NCI-H2081 treated with DMSO at 0.1 percent for 48 hours (cell line): ENCODE measurements at places on chromosomes 6 and 20.

DNA sequence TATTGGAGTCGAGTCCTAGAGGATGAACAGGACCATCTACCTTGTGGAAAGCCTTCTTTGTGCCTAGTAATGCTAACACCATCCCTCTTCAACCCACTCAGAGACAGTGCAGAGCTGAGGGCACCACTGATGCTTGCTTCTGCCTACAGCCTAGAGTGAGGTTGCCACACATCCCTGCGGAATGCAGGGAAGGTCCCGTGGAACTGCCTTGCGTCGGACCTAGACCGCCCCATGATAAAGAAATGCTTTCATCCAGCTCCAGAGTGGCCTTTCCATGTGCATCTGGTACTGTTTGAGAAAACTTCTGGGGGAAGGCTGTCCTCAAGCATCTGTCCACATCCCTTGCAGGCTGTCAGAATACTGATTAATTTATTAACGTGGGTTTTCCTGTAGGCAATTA, 168.4 kb downstream of the PHACTR1 start:
- DNase-seq, result no peak

DNA sequence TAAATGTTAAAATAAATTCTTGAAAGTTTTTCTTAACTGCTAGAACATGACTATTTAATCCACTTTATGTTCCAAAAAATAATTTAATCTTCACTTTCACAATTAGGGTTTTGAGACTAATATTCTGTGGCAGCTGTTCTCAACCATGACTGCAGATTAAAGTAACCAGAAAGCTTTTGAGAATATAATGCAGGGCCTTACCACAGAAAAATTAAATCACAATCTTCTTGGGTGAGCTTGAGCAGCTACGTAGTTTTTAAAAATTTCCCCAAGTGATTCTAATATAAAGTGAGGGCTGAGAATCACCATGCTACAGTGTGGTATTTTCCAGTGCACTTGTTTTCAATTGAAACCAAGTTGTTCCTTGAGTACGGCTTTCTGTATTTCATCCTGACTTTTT, 196.6 kb upstream of the PTCHD4 start:
- DNase-seq, result no peak

DNA sequence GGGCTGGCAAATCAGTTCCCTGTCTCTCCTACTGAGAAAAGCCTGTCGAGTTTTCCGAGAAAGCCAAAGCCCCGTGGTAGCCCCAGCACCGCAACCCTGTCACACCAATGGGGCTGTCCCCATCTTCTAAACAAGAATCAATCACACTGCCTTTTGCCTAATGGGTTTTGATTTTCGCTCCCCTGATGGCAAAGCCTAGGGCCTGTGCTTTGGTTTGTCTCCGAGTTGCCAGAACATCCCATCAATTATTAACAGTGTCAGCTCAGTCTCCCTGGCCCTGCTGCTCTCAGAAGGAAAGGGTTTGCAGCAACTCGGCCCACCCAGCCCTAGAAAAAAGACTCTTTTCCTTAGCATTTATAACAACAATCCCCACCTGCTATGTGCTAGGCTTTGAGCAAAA, 4.2 kb downstream of the KCNB1 start:
- no peak for DNase-seq

DNA sequence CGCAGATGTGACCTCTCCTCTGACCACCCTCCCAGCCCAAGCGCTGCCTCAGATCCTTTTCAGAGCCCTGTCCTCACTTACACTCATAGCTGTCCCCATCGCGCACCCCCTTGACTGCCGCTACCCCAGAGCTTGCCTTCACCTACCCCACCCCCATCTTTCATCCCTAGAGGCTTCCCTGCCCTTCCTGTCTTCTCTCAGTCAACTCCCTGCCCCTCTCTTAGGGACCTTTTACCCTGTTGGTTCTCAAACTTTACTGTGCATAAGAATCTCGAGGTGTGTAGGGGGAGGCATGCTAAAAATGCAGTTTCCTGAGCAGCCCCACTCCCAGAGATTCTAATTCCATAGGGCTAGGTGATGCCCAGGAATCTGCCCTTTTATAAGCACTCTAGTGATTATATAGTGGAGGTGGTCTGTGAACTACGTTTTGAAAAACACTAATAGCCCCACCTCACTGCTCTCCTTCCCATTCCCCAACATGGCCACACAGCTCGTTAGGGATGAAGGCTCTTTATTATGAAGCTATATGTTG, 725 bp downstream of the TM9SF4 start:
- no peak for DNase-seq

DNA sequence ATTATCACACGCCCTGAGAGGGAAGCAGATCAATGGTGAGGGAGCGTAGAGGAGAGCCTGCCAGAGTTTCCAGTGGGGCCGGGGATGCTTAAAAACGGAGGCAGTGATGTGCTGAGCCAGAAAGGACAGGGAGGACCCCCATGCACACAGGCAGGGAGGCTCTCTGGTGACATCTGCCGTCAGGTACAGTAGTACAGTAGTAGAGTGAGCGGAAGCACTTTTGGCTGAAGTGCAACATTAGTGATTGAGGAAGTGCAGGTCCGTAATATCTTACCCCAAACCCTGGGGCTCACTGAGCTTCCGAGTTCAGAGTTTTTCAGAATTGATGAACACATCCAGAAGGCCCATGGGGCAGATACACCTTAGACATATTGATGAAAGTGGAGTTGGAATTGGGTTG, 42.1 kb downstream of the GFRA4 start:
- no peak for DNase-seq

- no peak for DNase-seq
Observed at GRCh38 chr6:161242779-161243693, 30.8 kb downstream of the AGPAT4 start.

DNA sequence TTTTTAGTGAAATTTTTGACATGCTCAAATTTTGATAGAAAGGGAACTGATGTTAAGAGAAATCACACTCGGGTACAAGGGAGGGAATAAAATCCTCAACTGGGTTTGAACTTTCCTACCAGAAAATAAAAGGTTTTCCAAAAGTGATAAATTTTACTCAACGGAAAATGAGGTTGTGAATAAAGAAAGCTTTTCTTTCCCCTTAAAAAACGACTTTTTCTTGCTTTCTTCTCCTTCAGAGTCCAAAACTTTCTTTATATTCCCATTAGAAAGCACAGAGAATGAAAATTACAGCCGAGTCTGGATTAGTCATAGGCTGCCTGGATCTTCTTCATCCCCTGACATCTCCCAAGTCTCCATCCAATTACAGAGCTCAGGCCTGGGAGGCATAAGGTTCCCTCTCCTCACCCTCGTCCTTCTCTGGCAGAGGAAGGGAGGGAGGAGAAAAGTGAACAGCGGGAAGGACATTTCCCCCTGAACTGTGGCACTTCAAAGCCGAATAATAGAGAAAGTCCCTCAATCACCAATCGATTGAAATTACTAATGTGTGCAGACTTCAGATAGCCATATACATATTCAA, 28.1 kb upstream of the QKI start:
- no peak for DNase-seq

GRCh38 chr6:6414931-6415330, 94.5 kb upstream of the F13A1 start:
- no peak for DNase-seq

DNA sequence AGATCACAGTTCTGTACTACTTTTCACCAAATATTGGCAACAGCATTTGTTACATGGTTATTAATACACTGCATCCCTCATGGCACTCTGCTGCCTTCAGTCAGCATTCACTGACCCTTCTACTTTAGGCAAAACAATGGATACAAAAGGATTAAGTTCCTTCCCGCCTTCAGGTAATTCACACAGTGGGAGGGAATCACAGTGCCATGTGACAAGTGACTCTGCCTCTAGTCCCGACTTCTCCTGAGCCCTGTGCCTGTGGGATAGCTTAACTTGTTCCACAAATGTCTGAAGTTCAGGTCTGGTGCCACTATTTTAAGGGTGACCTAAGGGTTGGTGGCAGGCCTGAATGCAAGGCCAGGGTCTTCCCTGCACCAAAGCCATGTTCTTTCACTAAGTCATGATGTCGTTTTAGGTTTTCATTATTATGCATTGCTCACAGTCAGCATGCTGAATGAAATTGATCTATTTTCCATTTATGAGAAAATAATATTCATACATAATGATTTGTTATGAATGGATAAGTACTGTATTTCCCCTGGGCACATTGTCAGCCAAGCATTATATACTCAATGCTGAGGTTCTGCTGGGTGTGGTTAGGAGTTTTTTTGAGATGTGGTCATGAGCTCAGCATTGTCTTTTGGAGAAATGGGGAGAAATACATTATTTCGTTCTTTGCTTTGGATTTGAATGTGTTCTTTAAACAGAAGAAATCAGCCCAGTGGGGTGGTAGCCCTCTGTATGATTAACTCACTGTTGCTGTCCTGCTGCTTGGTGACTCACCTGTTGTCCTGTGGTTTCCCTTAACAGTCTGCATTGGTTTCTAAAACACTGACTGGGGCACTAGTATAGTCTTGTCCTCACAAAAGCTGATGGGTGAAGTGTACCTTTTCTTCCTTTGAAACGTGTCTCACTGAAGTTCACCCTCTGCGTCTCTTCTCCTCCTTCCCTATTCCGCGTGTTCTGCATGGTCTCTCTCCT, 66.4 kb downstream of the AFDN start:
- no peak for DNase-seq

GRCh38 chr20:64119301-64119680, 11.9 kb upstream of the NPBWR2 start:
- no peak for DNase-seq

DNA sequence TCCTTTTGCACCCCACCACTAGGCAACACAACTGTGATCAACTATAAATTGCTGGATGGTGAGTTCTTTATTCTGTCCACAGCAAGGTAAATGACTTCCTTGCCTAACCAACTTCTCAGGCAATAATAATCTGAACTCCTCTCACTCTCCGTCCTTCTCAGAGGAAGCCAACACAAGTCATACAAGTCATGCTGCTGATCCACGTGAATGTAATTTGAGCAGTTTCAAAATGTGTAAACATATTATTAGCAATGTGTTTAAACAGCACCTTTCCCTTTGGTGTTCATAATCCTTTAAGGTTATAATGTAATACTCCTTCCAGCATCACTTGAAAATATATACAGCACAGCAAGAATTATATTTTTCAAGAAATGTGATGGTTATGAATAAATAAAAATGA, 127.9 kb downstream of the QRSL1 start:
- DNase-seq, result peak; percentile 43

DNA sequence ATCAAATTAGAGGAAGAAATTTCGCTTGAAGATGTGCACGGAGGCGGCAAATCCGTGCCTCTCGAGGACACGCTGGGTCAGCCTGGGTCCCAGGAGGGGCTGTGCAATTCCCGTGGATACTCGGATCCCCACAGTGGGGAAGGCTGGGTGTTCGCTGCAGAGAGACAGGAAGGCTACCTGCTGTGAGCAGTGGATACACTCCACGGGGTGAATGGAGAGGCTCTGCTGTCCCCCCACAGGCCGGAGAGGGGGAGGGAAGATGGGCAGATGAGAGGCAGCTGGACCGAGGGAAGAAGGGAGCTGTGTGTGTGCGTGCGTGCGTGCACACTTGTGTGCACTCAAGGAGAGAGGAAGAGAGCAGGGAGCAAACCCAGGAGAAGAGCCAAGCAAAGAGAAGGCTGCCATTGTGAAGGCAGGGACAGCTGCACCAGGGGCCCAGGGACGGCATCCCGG, 57.3 kb downstream of the SULF2 start:
- DNase-seq, result no peak

GRCh38 chr6:19608546-19608945, 228.6 kb upstream of the ID4 start:
- no peak for DNase-seq
